ENCODE measurements at places on chromosomes 5 and 9.
A peak's percentile ranks its signal among the peaks of the same experiment; 100 is the strongest.

DNA sequence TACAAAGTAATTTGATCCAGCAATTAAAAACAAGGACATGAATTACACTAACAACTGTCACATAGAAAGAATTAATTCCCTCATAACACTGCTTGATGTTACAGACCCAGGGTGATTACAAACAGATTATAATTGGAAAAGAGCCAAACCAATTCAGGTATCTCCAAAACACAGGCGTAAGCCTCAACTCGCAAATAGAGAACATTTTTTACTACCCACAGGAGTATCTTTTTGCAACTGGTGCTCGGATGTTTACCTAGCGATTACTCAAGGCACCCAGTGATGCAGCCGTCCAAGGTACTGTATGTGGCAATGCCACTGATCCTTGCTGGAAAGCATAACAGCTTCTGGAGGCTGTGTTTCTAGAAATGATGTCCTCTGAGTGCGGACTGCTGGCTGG, 386.1 kb upstream of the KIF2A start:
- no peak for DNase-seq

DNA sequence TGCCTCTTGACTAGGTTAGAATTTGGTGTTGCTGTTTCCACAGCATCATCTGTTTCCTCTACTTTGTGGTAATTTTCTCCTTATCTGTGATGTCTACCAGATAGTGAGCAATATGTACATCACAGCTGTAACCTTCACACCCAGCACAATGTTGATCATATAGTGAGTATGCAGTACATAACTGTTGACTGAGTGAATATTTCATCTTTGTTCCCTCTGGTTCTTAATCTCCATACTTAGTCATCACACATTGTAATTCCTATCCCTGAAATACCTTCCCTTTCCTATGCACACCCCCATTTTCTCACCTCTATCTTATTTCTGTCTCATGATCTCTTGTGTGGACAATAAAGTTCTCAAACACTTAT, 115.9 kb downstream of the KIF4B start:
- no peak for DNase-seq

GRCh38 chr9:87236546-87236945, 261.1 kb upstream of the DAPK1 start:
- no peak for DNase-seq

- no peak for DNase-seq
Observed at GRCh38 chr5:159660401-159660800, 255.9 kb upstream of the ADRA1B start.

- DNase-seq = no peak
Observed at GRCh38 chr5:133907075-133907474, 61.4 kb downstream of the C5orf15 start.

- no peak for DNase-seq
Observed at GRCh38 chr9:16575142-16575985, 295.1 kb downstream of the BNC2 start.

DNA sequence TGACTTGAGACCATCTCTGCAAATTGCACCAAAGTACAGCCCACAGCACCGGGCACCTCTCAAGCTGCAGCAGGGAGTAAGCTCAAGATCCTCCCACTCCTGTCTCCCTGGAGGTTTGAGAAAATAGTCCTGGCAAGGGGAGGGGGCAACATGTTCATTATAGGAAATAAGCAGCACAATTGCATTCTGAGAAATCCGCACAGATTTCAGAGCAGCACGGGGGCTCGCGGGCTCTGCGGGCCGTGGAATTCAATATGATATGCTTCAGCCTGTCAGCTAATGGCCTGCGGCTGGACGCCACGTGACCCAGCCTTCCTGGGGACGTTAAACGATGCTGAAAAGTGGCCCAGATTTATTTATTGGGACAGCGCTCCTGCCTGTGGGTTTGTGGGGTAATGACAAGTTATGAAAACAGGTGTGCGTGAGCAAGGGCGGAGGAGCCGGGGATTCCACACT, 156.4 kb downstream of the DAB2IP start:
- DNase-seq = no peak

GRCh38 chr5:176157656-176158055, 80.6 kb upstream of the SIMC1 start:
- DNase-seq = no peak

DNA sequence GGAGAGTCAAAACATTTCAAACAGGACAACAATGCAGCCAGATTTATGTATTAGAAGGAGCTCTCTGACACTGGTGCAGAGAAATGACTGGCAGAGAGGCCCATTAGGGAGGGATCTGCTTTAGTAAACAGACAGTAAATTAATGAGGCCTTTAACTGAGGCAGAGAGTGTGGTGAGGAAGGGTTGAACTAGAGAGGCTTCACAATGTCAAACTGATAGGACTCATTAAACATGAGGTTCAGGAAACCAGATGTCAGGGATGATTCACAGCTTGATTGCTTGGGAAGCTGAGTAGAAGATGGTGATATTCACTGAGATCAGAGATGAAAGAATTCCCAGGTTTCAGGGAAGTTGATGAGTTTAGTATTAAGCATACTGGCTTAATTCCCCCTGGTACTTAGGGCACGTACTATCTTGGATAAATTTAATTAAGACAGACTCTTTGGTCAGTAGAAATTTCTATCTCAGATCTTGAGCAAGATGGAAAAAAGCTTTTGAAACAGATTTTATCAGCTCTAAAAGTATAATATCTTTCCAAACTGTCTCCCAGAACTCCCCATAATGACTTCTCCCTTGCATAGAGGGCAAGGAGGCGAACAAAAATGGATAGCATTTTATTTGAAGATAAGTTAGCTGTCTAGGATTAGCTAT, 8.6 kb upstream of the MUSK start:
- no peak for DNase-seq

GRCh38 chr5:8213701-8214240, 344.8 kb downstream of the MTRR start:
- DNase-seq = no peak

- DNase-seq = no peak
Observed at GRCh38 chr5:139925650-139926640, 117.2 kb downstream of the NRG2 start.

GRCh38 chr9:98087420-98088354, 31.2 kb downstream of the NANS start:
- no peak for DNase-seq

- DNase-seq = no peak
Observed at GRCh38 chr5:14414007-14414406, 167.6 kb upstream of the OTULINL start.

DNA sequence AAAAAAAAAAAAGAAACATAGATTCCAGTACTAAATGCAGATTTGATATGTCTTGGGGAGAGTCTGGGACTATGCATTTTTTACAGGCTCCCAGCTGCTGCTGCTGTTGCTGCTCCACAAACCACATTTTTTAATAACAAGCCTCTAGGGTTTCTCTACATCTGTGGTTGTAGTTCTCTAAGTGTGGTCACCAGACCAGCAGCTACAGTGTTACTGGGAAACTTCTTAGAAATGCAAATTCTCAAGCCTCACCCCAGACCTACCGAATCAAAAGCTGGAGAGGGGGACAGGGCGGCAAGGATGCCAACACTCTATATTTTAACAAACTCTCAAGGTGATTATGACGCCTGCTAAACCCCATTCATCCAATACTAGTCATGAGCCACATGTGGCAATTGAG, 293.4 kb upstream of the PTGER4 start:
- DNase-seq = no peak

DNA sequence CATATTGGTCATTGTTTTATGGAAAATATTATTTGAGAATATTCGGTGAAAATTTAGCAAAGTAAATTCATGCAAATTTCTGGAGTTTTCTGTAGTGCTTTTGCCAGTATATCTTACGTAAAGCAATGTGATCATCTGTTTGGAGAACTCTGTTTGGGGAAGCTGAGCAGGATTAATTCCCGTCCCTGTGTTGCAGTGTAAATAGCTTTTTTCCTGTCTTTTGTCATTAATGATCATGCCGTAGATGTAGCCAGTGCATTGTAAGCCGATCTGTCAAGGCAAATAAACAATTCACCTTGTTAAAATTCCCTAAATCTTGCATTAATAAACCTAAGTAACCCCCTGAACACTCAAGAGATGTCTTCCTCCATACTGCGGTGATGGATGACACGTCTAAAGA, 39.2 kb downstream of the PPIC start:
- no peak for DNase-seq

DNA sequence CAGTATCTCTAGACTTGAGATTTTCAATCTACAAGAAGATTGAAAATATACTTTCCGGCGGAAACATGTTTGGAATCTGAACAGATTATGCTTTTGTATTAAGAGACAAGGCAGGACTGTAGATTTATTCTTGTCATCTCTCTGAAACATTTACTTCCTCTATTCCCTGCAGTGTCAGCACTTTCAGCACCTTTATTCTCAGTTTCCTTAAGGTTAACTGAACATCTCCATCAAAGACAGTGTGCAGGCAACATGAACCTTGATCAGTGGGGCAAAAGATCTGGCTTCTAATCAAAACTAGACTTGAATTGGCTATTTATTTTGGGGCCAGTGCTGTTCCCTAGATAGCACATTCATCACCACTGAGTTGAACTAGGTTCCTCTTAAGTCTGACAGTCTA, 129.9 kb upstream of the HCN1 start:
- DNase-seq = no peak

DNA sequence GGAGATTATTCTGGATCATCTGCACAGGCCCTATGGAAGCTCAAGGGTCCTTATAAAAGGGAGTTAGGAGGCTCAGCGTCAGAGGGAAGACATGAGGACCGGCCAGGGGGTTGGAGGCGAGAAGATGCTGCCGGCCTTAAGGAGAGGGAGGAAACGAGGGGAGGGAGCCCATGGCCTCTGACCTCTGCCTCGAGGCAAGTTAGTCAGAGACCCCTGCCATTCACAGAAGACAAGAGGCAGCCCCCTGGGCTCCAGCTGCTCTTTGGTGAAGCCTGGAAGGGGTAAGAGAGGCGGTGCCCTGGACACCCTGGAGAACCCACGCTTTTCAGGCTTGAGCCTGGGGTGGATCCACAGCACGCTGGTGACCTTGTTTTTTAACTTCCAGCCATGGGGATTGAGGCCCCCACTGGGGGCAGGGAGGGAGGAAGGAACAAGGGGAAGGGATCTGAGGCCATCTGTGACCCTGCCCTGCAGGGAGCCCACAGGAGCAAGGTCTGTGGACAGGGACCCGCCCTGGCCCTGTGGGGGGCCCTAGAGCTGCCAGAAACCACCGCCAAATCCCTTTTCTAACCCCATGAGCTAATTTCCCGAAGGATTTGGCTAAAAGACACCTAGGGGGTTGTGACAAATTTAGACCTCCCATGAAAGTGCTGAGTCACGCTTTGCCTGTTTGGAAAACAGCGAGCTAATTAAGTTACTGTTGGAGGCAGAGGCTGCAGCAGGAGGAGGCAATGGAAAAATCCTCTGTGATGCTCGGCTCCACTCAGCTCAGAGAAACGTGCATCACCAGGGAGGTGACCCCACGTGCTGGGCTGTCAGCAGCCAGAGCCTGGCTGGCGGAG, 49.7 kb downstream of the OLFM1 start:
- DNase-seq = no peak

GRCh38 chr5:206406-206805, 11.5 kb downstream of the CCDC127 start:
- DNase-seq = no peak

DNA sequence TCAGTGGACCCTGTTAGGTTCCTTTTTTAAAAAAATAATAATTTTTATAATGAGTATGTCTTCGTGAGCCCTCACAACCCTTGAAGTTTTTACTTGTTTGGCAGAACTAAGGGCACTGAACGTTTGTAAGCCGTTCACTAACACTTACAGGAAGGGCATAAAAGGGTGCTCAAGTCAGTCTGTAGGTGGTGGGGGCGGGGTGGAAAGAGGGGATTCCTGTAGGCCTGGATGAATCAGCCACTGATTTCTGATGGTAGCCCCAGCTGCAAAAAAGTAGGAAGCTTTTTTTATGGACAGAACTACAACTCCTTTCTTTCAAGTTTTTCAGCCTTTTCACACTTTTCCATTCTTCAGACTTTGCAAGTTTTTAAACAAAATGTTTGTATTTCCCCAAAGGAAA, 35.8 kb downstream of the PIK3R1 start:
- peak; percentile 58 for DNase-seq

GRCh38 chr5:140996060-140996459, 29.8 kb downstream of the PCDHAC2 start:
- no peak for DNase-seq

DNA sequence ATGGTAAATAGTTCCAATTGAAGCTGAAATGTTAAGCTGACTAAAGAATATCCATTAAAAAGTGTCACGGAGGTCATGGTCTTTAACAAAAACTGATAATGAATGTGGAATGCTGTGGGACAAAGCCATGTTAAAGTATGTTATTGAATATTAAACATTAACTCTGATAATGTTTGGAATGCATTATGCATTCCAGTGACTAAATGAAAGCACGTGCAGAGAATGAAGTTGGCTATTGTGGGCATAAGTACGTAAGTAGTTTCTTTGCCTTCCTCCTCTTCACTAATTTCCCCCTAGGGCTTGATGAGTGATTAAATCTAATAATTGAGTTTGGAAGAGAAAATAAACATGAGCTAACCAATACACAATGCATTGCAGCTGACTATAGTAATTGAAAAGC, 640.4 kb upstream of the CDH10 start:
- no peak for DNase-seq

GRCh38 chr5:68369457-68370125, 154.0 kb downstream of the PIK3R1 start:
- DNase-seq = peak; percentile 36

- DNase-seq = no peak
Observed at GRCh38 chr9:133638076-133638475, 1.9 kb downstream of the DBH start.

DNA sequence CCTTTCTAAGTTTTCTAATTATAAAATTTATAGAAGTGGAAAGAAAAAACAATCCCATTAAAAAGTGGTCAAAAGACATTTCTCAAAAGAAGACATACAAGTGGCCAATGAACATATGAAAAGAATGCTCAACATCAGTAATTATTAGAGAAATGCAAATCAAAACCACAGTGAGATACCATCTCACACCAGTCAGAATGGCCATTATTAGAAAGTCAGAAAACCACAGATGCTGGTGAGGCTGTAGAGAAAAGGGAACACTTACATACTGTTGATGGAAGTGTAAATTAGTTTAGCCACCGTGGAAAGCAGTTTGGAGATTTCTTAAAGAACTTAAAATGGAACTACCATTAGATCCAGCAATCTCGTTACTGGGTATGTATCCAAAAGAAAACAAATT, 23.7 kb upstream of the PLPP1 start:
- no peak for DNase-seq

DNA sequence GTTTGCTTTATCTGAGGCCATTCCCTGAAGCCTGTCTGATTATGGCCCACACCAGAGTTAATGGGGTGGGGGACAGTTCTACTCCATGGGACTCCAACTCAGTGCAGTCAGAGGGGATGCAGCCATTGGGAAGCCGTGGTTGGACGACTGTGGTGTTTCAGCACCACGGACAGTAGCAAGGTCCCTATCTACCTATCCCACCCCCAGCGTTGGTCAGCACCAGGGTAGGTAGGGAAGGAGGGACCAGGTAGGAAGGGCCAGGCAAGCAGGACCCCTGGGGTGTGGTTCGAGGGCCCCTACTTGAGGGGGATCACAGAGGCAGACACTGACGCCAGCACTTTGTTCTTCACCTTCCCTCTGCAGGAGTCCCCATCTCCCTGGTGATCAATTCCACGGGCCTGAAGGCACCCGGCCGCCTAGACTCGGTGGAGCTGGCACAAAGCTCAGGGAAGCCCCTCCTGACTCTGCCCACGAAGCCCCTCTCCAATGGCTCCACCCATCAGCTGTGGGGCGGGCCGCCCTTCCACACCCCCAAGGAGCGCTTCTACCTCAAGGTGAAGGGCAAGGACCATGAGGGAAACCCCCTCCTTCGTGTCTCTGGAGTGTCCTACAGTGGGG, 33.2 kb downstream of the HMCN2 start:
- no peak for DNase-seq

GRCh38 chr9:129402371-129402739, 218.5 kb downstream of the C9orf50 start:
- no peak for DNase-seq

- DNase-seq = no peak
Observed at GRCh38 chr9:97808415-97808814, 44.6 kb upstream of the FOXE1 start.

Data from stimulated activated CD4-positive, alpha-beta T cell treated with anti-CD3 and anti-CD28 coated beads, Interleukin-1b, Interleukin-23, amount 100 ng/mL, for 4 hours (primary cell).